OCI-M1 (cell line): ENCODE measurements at places on chromosomes 1 and 21.

DNA sequence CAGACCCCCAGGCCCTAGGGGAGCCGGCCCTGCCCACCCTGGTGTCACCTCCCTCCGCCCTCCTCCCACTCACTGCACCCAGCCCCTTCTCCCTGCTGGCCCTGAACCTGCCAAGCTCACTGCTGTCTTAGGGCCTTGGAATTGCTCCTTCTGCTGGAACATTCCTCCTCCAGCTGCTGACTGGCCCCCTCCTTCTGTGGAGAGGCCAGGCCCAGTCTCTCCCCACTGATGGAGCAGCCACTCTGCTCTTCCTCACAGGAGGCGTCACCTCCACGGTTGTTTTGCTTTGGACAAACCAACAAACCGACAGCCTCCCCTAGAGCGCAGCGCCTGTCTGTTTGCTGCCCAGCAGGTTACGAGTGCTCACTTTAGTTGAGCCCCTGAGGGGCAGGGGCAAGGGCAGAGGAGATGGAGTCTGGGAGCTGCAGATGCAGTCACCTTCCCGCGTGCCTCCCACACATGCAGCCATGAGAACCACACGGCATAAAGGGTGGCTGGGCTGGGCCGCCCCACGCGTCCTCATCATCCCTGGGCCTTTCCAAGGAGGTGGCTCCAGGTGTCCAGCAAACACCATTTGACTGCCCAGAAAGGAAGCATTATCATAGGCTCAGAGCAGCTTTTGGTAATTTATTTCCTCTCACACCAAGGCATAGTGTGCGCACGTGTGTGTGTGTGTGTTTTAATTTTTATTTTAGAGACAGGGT, 9.4 kb downstream of the OXCT2 start:
- no peak for DNase-seq

DNA sequence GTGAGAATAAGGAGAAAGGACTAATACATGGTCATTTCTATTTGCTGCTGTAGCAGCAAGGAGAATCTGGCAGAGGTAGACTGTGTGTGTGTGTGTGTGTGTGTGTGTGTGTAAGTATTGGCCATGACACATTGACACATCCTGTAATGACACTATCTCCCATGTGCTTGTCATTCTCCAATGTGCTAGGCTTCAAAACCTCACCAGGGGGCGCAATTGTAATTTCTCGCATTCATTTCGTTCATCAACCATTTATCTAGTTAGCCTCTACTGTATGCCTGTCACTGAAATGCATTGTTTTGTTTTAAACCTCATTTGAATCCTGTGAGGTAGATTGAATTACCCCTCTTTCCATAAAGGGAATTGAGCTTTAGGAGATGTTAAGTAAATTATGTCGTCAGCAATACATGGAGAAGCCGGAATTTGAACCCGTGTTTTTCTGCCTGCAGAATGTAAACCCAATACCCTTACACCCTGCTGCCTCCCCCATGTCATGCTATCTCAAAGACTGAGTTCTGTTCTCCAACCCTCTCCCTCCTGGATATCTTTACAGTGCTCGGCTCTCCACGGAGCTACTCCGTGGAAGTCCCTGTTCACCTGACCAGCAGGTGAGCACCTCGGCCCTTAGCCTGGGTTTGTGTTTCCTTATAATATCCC, 100.8 kb downstream of the UCK2 start:
- peak; percentile 76 for DNase-seq

DNA sequence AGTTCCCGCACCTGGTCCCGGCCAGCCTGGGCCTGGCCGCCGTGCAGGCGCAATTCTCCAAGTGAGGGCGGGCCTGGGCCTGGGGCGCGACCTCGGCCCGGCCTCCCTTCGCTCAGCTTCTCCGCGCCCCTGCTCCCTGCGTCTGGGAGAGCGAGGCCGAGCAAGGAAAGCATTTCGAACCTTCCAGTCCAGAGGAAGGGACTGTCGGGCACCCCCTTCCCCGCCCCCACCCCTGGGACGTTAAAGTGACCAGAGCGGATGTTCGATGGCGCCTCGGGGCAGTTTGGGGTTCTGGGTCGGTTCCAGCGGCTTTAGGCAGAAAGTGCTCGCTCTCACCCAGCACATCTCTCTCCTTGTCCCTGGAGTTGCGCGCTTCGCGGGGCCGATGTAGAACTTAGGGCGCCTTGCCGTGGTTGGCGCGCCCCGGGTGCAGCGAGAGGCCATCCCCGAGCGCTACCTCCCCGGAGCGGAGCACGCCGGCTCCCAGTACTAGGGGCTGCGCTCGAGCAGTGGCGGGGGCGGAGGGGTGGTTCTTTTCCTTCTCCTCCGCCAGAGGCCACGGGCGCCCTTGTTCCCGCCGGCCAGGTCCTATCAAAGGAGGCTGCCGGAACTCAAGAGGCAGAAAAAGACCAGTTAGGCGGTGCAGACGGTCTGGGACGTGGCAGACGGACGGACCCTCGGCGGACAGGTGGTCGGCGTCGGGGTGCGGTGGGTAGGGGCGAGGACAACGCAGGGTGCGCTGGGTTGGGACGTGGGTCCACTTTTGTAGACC, 1.2 kb downstream of the OLIG1 start:
- DNase-seq: no peak

DNA sequence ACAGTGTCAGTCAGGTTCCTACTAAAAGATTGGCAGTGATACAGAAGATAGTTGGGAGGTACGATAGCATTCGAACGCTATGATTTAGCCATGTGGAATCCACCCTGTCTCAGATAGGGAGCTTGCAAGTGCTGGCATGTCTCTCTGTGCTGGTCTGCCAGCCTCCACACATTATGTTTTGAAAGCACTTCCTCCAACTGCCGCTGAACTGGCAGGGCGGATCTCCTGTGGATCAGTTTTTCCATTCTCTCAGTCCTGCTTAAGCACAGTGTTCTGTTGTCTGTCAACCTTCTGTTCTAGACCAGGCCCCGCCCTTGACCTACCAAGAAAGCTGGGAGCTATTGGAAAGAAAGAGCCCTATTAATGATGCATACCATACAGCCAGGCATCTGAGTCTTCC, 65.5 kb upstream of the PALMD start:
- DNase-seq: no peak

DNA sequence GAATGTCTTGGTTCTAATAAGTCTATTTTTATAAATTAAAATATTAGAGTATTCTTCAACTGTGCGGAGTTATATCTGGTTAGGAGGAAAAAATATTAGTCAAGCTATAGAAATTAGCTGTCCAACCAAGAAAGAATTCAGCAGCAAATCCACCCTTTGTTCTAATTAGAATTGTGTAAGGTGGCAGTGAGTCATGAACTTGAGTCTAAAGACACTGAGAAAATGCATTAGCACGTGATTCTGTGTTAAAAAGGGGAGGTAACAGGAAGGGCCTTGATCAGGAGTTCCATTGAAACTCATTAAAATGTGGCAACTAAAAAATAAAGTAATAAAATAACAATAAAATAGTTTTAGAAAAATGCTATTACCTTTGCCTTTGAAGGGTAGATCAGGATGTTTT, 398.2 kb upstream of the RGS18 start:
- DNase-seq: no peak

DNA sequence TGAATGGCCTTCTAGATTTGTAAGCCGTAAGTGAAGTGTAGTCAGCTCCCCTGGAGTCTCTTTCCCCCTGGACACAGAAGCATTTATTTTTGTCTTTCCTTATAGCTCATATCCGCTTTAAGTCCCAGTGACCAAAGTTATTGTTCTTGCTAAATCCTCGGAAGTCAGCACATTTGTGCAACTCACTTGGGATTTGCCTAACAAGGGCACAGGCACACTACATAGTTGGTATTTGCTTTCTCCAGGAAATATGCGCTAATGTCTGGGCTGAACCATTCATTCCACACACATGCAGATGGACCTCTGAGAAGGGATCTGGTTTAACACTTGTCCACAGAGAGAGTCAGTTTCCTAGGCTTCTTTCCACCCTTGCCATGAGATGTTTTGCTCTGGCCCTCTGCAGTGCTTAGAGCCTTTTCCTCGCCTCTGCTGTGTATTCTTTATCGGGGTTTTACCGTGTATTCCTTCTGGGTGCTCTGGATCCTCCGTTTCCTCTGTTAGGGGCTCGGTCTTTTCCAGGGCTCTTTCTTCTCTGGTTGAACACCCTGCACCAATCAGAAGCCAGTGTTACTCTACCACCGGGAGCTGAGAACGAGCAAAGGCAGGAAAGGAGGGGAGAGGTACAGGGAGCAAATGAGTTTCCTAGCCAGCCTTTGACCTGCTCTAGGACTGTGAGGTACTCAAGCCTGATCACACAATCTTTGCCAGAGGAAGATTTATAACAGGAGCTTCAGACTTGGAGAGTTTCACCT, 72.4 kb downstream of the ABCA4 start:
- no peak for DNase-seq

GRCh38 chr1:8424539-8425116, 106.7 kb downstream of the SLC45A1 start:
- peak; percentile 64 for DNase-seq

- DNase-seq: no peak
Observed at GRCh38 chr1:233359431-233359830, 31.9 kb downstream of the MAP3K21 start.

- no peak for DNase-seq
Observed at GRCh38 chr1:225460021-225460736, 32.3 kb upstream of the LBR start.

DNA sequence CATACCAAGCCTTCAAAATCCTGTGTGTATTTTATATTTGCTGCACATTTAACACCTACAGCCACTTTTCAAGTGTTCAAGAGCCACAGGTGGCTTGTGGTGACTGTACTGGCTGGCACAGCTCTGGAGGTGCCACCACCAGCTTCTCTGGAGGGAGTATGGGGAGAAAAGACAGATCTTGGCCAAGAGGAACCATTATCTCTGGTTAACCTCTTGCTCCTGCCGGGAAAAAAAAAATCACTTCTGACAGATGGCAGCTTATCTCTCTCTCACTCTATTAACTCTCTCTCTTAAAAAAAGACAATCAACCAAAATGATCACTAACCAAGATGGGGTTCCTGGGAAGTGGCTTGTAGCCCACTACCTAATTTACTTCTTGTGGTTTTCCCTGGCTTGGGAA, 1.2 kb upstream of the RIIAD1 start:
- DNase-seq: peak; percentile 70

DNA sequence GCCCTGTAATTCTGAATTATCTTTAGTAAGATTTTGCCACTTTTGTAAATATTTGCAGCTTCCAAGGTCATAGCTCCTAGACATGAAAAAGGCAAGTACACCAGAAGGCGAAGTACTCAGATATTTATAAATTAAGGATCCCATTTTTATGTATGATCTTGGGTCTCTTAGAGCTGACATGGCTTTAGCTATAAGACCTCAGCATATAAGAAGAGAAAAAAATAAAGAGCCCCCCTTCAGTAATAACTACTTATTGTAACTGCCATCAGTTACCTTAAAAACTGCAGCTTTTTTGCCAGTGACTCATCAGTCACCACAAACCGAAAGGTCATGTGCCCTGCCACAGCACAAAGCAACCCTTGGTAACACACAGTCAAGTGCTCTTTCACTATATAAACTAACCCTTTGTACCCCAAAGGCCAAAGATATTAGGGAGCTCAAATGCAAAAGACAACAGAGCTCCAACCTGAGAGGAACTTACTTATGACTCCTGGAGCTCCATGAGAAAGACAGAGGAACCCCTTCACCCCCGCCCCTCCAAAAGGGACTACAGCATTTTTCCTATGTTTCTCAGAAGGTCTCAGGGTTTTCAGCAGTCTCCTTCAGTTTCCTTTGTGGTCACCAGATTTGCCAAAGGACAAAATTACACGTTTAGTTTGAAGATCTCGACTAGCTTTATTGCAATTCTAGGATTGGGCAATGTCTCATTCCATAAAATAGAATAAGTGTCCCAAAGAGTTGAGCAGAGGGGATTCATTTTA, 219.8 kb upstream of the DUSP10 start:
- peak; percentile 91 for DNase-seq

GRCh38 chr1:184624051-184624450, 130.6 kb downstream of the EDEM3 start:
- no peak for DNase-seq

GRCh38 chr1:228990906-228991569, 255.8 kb downstream of the RHOU start:
- DNase-seq: peak; percentile 89

DNA sequence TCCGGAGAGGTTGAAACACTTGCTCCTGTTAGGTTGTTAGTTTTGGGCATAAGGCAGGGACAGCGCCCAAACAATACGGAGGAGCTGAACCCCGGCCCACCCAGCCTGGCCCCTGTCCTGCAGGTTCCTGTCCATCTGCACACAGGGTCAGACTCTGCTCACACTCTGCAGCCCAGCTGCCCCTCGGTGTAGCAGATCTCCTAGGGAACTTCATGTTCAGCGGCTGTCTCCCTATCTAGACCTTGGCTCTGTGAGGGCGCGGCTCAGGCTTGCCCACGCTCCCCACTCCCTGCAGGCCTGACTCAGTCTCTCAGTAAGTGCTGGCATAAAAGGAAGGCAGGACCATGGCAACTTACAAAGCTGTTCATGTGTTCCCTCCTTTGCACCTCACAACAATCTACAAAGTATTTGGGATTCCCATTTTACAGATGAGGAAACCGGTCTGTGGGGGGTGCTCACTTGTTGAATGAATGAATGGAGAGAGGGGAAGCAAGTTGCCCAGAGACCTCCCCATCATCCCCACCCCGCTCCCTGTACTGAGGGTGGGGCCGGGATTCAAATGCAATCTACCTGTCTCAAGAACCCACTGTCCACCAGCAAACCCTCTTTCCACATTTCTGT, 26.2 kb downstream of the ACOT11 start:
- DNase-seq: no peak

DNA sequence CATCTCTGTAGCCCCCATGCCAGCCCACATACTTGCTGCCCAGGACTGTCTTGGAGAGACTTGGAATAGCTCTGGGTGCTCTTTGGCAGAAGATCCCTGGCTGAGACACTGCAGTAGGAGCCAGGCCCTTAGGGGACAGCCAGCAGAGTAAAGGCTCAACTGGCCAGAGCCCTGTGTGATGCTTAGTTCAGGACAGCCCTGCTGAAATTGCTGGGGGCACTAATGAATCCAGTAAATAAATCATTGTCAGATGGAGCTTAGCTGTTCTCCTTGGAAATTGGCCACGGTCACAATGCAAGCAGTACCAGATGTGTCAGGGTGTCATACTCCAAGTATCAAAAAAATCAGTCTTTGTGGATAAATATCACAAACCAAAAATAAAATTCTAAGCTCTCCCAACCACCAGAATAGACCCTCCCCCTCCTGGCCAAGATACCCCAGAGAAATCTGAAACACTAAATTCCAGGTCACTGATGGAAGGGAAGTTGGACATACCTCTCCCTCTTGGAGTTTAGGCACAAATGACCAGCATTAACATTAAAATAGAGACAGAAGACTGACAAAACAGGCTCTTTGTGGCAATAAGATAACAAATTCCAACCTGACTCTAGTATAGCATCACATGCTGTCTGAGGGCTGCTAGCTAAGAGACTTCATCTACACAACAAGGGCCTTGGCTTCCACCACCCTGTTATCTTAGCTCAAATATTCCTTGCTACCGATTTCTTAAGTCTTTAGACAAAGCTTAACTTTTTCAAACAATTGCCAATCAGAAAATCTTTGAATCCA, 83.2 kb upstream of the DNAH14 start:
- no peak for DNase-seq

- DNase-seq: no peak
Observed at GRCh38 chr1:112188611-112189010, 199.1 kb upstream of the KCND3 start.

- DNase-seq: no peak
Observed at GRCh38 chr1:91071838-91072237, 50.0 kb upstream of the ZNF644 start.

GRCh38 chr1:226581650-226582330, 33.2 kb downstream of the STUM start:
- no peak for DNase-seq
